ENCODE measurements at places on chromosomes 3 and 15.

GRCh38 chr3:167675848-167676247 lies 22.1 kb upstream of the WDR49 start:
- no peak for DNase-seq

- peak; percentile 95 for DNase-seq
Observed at GRCh38 chr15:39580117-39580484, 778 bp upstream of the THBS1 start.

DNA sequence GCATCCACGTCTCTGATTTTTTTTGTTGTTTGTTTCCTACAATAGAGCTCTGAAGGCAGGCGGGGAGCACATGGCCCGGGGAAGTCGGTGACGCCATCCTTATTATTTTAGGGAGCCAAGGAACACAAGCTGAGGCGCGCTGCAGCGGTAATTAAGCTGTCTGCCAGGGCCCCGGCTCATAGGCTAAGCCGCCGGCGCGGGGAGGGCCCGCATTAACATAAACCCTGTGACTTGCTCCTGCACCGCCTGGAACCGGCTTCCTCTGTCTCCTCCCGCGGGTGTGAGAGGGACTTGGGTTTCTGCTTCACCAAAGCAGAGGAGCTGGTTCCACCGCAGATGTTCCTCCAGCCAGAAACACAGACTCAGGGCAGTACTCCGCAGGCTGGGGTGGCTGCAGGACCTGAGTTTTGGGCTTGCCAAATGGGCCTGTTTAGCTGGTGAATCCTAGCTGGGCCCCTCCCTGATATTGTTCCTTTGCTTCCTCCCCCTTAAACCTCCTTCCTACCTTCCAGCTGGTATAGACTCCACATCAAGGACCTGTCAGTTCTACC lies 25.3 kb downstream of the ANP32A start:
- peak; percentile 85 for DNase-seq

DNA sequence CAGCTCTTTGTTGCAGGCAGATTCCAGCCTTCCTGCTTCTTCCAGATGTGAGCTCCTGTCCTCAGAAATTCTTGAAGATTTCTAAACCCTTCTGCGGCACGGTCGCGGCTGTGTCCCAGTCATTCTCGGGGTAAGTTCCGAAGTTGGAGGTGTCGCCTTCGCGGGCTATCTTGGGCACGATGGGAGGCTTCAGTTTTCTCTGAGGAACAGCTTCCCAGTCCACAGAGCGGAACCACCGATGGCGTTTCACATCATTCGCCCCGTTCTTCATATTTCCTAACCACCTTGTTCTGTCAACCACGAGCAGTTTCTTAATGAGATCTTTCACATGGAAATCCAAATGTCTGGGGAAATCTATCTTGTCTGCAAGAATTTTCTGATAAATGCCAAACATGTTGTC lies 24.7 kb upstream of the CERS3 start:
- DNase-seq = no peak

- no peak for DNase-seq
Observed at GRCh38 chr3:34388830-34389229, 590.4 kb downstream of the PDCD6IP start.

- no peak for DNase-seq
Observed at GRCh38 chr3:119898478-119899191, 116.7 kb downstream of the NR1I2 start.

GRCh38 chr15:56040081-56041035 lies 46.9 kb upstream of the NEDD4 start:
- no peak for DNase-seq

DNA sequence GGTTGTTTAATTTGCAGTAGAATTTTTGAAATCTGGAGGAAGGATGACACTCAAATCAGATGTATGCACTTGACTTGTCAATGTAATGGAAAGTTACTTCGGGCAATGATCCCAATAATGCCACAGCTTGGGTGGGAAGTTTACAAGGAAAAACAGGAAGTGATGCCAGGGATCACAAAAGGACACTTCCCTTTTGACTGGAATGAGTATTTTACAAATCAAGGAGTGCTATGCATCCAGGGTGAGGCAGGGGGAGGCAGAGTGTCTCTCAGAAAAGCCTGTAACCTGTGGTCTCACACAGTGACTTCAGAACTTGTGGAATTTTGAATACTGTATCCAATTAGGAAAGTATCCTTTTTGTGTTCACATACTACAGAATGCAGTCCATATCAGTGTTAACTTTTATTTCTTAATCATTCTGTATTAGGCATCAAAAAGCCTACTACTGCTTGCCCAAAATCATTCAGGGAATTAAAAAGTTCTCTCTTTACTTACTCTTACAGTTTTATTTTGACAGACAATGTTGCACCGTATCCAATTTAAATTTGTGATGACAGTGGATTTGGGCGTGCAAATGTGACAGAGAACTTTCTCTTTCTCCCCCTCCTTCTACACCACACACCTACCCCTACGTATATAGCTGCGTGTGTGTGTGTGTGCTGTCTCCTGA lies 445.1 kb downstream of the MECOM start:
- no peak for DNase-seq

GRCh38 chr3:18122264-18122663 lies 302.9 kb downstream of the SATB1 start:
- DNase-seq = no peak

DNA sequence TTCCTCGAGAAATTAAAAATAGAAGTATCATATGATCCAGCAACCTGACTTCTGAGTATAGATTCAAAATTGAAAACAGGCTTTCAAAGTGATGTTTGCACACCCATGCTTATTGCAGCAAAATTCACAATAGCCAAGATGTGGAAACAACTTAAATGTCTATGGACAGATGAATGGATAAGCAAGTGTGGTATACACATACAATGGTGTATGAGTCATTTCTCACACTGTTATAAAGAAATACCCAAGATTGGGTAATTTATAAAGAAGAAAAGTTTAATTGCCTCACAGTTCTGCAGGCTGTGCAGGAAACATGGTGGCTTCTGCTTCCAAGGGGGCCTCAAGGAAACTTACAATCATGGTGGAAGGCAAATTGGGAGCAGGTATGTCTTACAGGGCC lies 100.8 kb downstream of the KLF13 start:
- DNase-seq = no peak

DNA sequence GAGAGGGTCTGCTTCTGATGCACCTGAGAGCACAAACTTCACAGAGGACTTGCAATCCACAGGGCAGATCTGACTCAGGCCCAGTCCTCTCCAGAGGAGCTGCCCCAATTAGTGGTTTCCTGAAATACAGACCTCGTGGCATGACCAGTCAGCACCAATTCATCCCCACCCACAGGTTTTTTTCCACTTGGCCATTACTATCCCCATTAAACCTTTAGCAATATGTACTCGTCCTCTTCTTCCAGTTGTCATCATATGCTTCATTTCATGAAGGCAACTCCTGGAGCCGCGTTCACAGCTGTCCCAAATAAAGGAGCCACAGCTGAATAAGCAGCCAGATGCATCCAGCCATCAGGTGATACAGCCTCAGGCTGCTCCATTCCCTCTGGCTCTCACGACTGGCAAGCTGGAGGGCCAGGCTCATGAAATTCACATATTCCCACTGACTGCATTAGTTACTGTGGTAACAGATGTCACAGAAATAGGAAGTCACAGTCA lies 163.1 kb downstream of the FMN1 start:
- DNase-seq = no peak

DNA sequence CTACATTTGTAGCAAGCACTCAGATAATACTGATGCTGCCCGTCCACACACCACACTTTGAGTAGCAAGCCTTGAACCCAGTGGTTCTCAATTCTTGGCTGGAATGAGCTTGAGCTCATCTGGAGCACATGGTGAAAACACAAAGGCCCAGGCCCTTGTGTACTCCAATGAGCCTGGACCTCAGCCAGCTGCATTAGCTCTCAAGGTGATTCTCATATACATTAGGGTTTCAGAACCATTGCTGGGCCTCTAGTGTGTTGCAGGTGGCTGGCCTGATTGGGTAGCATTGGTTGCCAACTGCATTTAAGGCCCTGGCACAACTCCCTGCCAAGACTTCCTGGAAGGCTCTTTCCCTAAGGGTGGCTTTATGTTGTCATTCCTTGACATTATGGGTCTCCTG lies 23.4 kb upstream of the ZFAND6 start:
- no peak for DNase-seq

- DNase-seq = no peak
Observed at GRCh38 chr3:101903451-101903871, 54.1 kb downstream of the NFKBIZ start.

DNA sequence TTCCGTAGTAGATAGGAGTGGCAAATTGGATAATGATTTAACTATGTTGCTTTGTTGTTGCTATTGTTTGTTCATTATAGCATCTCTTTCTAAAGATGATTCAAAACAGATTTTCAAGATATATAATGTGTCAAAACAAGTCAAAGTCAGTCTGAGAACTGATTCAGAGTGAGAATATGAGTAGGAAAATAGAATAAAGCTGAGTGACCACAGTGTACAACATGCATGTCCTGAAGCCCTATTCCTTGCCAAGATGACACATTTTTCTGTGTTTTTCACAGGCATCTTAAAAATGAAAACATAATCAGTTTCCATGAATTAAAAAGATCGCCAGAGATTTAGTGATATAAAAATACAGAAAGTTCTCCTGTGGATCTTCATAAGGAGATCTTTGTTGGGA lies 57.0 kb upstream of the THRB start:
- no peak for DNase-seq

GRCh38 chr3:50237754-50238548 lies 1.9 kb downstream of the GNAI2 start:
- DNase-seq = peak; percentile 95

- DNase-seq = no peak
Observed at GRCh38 chr3:149448331-149448831, 26.1 kb upstream of the TM4SF4 start.

- peak; percentile 13 for DNase-seq
Observed at GRCh38 chr3:194814878-194815357, 129.2 kb downstream of the FAM43A start.

- DNase-seq = no peak
Observed at GRCh38 chr3:7947930-7948329, 553.7 kb upstream of the LMCD1 start.

DNA sequence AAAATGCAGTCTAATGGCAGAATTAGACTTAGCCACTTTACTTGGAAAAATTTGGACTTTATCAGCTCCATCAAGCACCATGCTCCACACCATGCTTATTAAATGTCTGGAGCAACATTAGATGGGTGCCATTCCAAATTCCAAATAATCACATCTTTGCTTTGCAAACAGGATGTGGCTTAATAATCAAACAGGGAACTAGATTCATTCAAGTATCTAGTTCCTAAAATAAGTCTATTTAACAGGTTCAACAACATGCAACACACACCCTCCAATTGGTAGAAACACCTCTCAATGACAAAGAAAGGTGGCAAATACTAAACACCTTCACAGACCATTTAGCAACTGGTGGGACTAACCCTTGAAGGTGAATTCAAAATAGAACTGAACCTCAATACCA lies 3.5 kb downstream of the HEXA start:
- DNase-seq = no peak

DNA sequence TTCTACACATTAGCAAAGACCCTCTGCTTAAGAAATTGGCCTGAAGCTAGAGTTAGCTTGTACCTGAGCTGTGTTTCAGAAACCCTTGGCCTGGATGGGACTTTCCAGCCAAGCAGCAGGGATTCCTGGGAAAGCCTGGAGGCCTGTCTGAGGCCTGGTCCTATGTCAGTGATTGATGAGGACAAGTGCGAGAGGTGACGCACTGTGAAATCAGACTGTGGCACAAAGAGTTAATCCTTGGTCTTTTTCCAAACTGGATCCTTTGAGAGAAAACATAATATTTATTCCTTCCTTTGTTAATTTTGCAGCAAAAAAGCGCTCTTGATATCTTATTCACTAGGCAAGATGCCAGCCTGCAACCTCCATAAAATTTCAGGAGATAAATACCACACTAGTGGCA lies 225.0 kb upstream of the ATP11B start:
- no peak for DNase-seq

DNA sequence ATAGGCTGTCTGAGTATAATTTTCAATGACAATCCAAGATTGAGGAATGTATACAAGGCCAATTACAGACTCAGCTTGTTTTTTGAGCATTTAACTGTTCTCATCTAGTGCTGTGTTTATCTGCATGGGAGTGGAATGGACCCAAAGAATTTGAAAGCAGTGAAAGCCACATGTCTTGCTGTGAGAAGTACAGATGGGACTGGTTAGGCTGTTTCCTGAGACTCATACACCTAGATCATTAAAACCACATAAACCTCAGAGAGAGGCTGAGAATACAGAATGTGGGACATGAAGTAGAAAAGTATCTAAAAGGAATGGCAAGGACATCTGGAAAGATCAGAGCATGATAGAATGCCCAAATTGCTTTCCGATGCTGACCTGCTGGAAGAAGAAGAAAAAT lies 224.6 kb downstream of the NLGN1 start:
- DNase-seq = no peak

DNA sequence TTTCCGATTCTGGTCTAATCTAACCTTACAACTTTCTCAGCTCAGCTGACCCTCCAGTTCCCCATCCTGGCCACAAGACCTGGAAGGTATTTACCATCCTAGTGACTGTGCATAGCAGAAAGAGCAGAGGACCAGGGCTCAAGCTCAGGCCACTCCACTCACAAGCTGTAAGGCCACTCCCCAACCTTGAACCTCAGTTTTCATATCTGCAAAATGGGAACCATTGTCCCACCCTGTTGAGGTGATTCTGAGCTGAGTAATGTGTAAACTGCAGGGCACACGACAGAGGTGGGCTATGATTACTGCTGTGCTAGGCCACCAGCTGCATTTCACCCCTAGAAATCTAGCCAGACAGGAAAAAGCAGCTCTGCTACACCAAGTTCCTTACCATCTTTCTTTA lies 21.7 kb downstream of the TMEM40 start:
- DNase-seq = no peak

GRCh38 chr3:4835616-4836043 lies 143.6 kb upstream of the BHLHE40 start:
- DNase-seq = no peak

GRCh38 chr3:177516158-177517011 lies 319.1 kb upstream of the TBL1XR1 start:
- DNase-seq = no peak

- no peak for DNase-seq
Observed at GRCh38 chr3:123909785-123910184, 25.7 kb upstream of the MYLK start.

GRCh38 chr3:157844800-157845565 lies 261.2 kb downstream of the SHOX2 start:
- no peak for DNase-seq

GRCh38 chr3:104939196-104939595 lies 427.5 kb upstream of the ALCAM start:
- no peak for DNase-seq

DNA sequence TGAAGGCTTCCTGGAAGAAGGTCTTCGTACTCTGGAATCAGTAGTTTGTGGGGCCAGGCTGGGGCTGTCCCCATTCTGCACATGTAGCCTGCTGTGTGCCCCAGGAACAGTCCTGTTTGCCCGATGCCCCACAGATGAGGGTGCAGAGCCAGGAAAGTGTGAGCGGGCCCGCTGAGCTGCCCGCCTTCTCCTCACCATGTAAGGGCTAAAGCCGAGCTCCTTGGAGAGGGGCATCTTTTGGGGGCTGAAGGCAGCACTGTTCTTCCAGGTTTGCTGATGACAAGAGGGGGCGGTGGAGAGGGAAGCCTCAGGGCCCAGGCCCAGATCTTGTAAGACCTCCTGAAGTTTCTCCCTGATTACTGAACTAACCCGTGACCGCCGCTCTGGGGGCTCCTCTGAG lies 73.2 kb upstream of the GSK3B start:
- DNase-seq = no peak
